ENCODE measurements at places on chromosomes 5 and 9.

DNA sequence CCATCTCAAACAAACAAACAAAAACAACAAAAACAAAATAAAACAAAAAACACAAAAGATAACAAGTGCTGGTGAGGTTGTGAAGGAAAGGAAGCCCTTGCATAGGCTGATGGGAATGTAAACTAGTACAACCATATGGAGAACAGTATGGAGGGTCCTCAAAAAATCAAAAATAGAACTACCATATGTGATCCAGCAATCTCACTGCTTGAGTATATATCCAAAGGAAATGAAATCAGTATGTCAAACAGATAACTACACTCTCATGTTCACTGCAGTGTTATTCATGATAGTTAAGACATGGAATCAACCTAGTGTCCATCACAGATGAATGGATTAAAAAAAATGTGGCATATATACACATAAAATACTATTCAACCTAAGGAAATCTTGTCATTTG lies 395.7 kb upstream of the SLC24A2 start:
- DNase-seq, result no peak

DNA sequence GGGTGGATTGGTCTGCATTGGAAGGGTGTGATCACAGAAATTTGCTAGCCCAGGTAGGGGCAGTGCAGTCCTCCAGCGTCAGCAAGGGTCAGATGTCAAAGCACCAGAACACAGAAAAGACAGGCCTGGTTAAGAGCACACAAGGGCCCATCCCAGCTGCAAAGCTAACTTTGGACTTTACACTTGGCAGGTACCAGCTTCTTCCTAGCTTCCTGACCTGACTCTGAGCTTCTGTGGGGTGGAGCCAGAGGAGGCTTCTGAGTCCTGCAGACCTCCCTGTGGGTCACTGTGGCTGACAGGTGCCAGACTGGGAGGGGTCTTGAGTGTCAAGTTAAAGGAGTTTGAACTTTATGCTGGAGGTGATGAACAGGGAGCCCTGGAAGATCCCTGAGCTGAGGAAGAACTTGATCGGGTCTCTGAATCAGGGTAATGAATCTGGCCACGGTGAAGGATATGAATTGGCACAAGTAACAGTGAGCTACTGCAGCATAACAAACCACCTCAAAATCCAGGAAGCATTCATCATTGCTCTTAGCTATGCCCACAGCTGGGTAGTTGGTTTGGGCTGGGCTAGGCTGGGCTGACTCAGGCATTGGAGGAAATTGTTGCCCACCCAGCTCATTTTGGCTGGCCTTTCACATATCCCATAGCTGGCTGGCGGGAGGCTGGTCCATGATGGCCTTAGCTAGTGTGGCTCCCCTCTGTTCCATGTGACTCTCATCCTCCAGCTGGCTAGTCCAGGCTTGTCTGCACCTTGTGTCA lies 63.4 kb downstream of the BARX1 start:
- no peak for DNase-seq

DNA sequence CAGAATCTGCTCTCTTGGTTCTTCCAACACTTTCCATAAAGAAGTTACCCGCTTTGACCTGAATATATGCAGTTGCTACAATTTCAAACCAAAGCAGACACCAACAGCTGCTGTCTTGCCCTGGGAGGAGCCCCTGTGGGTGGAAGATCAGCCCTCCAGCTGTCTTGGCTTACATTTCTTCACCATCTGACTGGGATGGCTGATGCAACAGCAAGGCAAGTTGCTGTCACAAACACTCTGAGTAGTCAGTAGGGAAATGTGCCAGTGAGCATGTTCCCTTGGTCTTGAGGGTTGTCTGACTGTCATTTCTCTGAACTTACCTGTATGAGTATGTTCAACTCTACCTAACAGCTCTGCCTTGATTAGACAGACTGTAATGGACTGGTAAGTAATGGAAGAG lies 152.9 kb downstream of the SGCD start:
- no peak for DNase-seq

DNA sequence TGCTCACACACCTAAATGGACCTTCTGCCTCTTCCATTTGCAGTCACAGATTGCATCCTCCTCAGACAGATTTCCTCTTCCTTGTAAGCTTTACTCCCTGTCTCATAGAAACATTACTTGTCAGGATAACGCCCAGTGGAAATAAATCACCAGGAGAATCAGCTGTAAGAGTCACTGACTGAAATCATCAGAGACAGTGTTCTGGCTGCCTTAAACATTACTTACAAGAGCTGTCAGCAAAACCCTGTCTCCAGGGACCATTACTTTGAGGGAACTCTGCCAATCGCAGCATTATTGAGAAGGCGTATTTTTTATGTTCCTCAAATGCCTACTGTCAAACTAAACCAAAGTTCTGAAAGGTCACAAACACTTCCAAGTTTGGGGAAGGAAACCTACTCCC lies 5.9 kb downstream of the DPYSL3 start:
- no peak for DNase-seq

DNA sequence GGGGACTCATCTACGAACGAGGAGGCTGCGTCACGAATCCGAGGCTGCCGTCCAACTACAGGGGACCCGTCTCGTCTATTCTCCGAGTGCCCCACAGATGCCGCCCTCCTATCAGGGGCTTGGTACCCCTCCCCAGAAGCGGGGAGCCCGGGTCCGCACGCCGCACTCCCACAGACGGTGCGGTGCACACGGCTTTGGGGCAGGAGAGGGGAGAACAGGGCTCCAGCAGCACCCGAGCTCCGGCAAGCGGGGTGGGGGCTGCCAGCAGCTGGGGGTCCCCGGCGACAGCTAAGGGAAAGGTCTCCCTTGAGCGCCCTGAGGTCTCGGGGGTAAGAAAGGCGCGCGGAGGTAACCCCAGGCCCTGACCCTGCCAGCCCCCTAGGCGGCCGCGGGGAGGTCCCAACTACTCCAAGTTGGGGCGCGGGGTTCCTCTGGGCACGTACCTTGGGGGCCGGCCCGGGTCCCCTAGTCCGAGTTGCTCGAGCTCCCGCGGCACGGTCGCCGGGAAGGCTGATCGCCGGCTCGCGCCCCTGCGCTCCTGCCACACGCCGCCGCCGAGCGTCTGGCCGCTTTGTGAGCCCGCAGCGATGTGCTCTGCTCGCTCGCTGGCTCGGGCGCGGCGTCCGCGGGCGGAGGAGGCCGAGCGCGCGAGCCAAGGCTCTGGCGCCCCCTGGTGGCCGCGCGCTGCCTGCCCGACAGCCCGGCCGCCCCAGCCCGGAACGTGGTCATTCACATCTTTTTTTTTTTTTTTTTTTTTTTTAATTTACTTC lies at the start of gene SPOCK1:
Gene SPOCK1 (minus strand): TSS at position 591 of the 770 bp plus-strand sequence.
- DNase-seq, result peak; percentile 45

- DNase-seq, result no peak
These were observed 87.4 kb downstream of the APBA1 start for GRCh38 chr9:69584759-69585158.

DNA sequence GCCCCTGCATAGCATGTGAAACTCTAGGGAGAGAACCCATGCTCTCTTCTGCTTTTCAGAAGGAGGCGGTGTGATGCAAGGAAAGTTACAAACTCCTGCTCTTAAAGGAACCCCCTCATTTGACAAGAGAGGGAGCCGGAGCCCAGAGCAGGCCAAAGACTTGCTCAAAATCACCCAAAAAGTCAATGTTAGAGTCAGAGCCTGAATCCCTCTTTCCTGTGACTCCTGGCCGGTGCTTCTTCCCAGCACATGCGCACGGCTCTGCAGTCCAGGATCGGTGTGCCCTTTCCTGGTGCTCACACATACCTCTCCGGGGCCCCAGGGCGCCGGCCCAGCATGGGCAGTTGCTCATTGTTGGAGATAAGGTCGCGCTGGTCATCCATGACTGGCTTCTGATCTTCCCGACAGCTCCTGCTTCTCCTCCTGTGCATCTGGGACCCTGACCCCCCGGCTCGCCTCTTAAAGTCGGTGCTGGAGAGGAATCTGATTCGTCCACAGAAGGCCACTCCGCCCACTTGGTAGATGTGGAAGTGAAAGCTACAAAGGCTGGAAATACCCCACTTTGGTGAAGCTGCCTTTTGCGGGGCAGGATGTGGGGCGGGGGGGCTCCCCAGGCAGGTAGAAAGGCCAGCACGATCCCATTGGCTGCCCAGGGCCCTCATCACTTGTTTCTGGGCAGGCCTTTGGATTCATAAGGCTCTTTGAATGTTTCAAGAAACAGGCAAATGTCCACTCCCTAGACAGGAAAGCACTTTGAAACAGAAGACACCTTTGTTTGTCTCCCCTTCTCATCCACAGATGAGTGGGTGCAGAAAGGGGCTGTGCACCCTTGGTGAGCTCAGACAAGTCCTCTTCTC lies at the start of gene CD74:
Gene CD74 (minus strand): TSS at position 592 of the 857 bp plus-strand sequence. CDS start 161 bp downstream, at position 431.
- DNase-seq, result peak; percentile 68

DNA sequence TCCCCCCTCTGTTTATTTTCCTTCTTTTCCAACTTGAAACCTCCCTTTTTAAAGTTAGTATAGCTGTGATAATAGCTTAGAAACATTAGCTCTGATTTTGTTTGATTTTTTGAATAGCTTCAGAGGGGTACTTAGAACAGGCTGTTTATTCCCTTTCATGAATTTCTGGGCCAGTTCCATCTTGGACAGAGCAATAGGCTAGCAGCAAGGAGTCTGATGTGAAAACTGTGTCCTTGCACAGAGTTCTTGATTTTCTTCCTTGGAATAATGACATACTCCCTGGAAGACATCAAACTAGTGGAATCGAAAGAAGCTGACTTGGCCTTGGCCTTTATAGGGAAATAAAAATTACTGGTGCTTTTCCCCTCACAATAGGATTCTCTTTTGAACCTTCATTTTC lies 32.9 kb downstream of the NTRK2 start:
- no peak for DNase-seq

DNA sequence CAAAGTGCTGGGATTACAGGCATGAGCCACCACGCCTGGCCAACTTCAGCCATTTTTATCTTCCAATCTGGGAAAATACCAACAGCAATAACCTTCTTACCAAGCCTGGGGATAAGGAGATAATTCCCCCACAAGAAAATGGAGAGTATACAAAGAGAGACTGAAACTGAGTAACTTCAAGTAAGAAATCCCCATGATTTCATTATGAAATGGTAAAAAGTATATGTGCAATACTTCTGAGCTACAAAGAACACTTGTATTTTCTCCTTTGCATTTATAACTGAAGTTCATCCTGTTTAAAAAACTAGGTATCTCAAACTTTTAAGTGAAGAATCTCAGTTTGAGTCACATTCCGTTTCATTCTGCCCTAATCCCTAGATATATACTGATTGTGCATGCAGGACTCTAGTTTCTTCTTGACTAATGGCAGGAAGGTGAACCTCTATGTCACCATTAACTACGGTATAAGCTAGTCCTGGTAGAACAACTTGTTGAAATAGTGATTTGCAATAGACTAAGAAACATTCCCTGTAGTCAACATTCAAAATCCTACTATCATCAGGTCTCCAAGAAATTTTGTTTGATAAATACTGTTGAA lies 2071.4 kb downstream of the MAT2B start:
- no peak for DNase-seq
